MV-4-11 (cell line): ENCODE measurements at places on chromosomes 13 and 19.

DNA sequence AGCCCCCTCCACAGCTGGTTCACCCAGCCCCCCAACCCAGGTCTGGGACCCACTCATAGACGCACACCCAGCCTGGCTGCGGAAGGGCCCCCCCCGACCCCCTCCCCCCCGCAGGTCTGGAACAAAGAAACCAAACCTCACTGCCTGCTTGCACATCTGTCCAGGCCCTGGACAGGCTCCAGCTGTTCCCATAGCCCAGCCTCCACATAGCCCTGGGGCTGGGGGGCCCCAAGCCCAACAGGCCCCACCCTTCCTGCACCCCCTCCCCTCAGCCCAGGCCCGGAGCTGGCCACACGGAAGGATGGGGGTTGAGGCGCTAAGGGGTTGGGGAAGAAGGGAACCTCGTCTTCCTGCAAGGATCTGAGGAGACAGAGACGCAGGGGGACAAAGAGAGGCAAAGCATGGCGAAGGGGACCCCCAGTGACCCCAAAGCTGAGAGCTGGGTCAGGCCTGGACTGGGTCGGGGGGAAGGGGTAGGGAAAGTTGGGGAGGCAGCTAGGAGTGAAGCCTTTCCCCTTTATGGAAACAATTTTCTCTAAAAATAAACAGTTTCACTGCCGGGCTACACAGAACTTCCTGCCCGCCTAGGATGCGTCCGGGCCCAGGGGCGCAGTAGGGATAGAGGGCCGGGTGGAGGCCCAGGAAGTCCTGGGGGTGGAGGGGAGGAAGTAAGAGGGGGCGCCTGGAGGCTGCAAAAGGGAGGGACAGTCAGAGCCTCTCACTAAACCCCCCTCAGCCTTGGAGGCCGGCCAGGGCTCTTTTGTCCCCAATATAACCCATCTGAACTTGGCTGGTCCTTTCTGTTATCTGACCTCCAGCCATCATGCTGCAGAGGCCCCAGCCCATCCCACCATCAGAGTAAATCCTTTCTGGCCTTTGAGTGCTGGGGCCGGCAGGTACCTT lies 2.4 kb downstream of the KANK2 start:
- peak; percentile 44 for DNase-seq

- no peak for DNase-seq
Measured at GRCh38 chr13:93226065-93226622, 463 bp upstream of the GPC6 start.

- DNase-seq, result no peak
Measured at GRCh38 chr13:37869756-37870488, at the start of gene TRPC4. TSS of gene TRPC4 (minus strand) at chr13:37869772. CDS start at chr13:37783333, 86,439 bp downstream.

GRCh38 chr13:21171420-21171819 lies 4.9 kb downstream of the SKA3 start:
- DNase-seq, result no peak

DNA sequence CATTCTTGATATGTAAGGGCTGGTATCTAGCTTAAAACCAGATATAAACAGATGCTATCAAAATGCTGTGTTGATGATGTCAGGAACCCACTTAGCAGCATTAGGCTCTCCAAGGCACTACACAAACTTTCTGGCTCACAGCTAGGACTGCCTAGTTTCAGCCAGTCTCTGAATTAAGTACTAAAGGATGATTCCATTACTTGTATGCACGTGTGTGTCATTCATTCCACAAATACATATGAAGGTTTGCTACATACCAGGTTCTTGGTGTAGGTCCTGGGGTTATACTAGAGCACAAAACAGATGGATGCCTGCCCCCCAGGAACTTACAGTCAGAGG lies 151.5 kb downstream of the RGCC start:
- DNase-seq, result no peak

GRCh38 chr19:53511357-53511756 lies 26.6 kb upstream of the ZNF331 start:
- DNase-seq, result no peak

DNA sequence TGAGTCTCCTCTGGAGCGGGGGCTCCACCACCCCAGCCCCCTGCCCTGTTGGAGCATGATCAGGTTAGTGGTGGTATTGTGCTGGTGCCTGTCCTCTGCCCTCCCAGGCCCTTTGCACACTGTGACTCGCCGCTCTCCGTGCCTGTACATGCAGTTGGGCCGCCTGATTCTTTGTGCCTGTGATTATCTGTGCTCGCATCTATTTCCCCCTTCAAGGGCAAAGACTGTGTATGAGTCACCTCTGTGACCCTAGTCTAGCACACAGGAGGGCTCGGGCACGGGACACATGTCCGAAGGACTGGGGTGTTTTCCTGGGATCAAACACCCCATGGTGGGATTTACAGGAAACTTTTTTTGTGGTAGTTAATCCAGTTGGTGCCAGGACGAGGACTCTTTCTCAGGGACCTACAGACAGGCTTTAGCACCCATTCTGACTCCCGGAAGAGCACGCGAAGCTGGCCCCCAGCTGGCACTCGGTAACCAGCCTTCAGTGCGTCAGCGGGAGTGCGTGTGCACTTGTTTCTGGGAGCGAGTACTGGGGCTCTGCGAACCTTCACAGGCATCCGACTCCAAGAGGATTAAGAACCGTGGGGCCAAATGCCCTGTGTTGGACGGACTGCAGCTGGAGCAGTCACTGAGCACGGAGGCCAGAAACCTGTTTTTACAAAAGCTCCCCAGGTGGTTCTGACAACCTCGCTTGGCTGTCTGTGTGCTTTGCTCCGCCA lies 6.7 kb downstream of the PPP1R37 start:
- no peak for DNase-seq

- DNase-seq, result peak; percentile 8
Measured at GRCh38 chr19:9865732-9866501, 30.8 kb downstream of the PIN1 start.

GRCh38 chr19:29622166-29623070 lies 16.3 kb downstream of the POP4 start:
- DNase-seq, result peak; percentile 54

DNA sequence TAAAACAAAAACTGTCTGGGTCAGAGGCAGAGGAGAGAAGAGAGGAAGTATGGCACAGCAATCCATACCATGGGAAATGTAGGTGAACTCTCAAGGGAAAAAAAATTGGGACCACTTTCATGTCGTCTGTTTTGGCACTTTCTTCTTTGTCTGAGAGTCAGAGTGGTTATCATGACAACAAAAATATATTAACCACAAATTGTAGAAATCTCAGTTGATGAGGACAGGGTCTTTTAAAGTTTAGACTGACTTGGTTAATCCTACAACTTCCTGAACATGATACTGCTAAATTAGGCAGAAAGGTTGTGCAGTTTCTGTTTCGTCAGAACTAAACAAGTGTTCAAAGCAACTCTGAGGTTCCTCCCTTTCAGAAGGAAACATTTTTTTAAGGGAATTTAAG lies 15.2 kb downstream of the KLF5 start:
- peak; percentile 41 for DNase-seq

GRCh38 chr13:94481941-94482340 lies 2.5 kb upstream of the DCT start:
- DNase-seq, result peak; percentile 23

DNA sequence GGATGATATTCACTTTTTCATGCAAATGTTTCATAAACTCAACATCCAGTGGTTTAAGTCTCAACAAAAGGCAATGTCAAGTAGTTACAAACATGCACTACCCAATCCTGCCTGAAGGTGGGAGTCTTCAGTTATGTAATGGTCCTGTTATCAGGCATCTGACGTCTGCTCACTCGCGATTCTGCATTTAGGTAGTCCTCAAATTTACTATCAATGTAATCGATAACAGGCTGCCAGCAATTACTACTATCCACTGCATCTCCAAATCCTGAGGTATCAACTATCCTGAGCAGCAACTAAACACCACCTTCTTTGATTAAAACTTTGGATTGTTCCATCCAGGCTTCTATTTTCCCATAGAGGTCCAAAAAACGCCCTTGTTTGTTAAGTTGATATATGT lies 51.2 kb downstream of the NLRP12 start:
- peak; percentile 58 for DNase-seq

DNA sequence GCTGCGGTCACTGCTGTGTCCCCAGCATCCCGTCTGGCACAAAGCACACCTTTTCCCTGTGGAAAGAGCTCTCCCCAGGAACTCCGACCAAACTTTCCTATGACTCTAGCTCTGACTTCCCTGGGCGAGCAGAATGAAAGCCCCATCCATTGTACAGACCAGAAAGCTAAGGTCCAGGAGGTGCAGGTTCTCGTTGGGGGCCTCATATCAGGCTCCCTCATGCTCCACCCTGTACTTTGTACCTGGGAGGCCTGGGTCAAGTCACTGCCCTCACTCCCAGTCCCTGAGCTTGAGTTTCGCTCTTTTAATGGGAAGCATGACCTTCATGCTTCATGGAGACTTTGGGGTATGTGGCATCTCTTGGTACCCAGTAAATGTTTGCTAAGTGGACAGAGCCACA lies 18.4 kb downstream of the CYTH2 start:
- DNase-seq, result no peak

- no peak for DNase-seq
Measured at GRCh38 chr19:54422136-54422535, 6.9 kb downstream of the TTYH1 start.

GRCh38 chr13:114062754-114063153 lies 69.7 kb downstream of the RASA3 start:
- peak; percentile 97 for DNase-seq

DNA sequence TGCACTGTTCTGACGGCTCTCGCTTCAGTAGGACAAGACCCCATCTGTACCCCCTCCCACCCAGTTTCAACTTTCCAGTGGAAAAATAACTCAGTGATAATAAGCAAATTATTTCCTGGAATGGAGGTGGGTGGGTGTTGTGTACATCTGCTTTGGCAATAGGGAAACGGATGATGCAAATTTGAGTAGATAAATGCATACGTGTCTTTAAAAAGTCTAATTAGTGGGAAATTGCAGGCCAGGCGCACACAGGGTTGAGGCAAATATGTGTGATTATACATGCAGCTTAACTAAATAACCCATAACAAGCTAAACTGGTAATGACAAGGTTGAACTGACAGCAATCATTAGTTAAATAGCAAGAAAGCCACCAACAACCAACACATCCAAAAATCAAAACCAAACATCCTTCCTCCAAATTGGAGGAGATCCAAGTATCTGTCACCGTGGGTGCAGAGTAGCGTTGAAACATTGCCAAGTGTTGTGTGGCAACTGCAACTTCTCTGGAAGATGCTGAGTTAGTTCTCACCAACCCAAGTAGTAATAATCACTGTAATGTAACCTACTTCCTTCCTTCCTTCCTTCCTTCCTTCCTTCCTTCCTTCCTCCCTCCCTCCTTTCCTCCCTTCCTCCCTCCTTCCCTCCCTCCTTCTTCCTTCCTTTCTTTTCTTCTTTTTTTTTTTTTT lies 54.6 kb downstream of the TRPM4 start:
- peak; percentile 62 for DNase-seq

DNA sequence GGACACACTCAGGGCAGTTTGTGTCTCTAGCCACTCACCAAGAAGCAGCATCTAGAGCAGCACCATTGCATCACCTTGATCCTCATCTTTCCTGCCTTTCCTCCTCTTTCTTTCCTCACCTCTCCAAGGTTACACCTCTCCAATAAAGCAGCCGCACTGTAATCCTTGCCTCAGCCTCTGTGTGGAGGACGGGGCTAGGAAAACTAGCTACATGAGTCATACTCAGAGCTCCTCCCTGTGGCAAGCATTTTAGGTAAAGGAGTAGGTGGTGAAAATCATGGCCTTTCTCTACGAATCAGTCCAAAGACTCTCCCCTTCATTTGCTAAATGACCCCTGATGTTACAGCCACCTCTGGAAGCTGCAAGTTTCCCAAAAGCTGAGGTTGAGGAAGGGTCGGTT lies 108.9 kb downstream of the DNAJC15 start:
- DNase-seq, result no peak

DNA sequence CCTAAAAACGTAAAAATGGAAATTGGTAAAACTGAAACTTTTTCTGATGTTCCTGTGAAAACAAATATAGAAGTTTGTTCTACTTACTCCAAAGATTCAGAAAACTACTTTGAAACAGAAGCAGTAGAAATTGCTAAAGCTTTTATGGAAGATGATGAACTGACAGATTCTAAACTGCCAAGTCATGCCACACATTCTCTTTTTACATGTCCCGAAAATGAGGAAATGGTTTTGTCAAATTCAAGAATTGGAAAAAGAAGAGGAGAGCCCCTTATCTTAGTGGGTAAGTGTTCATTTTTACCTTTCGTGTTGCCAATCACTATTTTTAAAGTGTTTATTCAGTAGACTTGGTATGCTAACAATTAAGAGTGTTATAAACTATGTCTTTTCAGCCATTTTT lies 25.6 kb downstream of the BRCA2 start:
- peak; percentile 66 for DNase-seq

GRCh38 chr19:15810335-15810734 lies 5.1 kb downstream of the OR10H1 start:
- DNase-seq, result no peak

- no peak for DNase-seq
Measured at GRCh38 chr13:73861136-73861535, 273.1 kb downstream of the KLF12 start.

DNA sequence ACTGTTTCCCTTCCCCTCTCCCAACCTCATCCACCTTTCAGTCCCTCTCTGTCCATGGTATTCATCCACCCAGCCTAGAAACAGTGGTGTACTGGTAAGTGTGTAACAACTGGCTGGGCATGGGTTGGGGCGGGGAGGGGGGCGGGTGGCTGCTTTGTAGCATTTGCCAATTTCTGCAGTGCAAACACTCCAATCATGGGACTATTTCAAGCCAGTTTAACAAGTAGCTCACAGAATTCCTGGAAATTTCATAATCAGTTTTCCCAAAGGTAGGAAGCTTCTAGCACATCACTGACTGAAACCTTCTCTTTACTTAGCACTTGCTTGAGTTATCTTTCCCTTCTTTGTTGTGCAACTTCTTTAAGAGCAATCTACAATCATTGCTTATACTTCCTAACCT lies 100.8 kb upstream of the WASF3 start:
- DNase-seq, result no peak

DNA sequence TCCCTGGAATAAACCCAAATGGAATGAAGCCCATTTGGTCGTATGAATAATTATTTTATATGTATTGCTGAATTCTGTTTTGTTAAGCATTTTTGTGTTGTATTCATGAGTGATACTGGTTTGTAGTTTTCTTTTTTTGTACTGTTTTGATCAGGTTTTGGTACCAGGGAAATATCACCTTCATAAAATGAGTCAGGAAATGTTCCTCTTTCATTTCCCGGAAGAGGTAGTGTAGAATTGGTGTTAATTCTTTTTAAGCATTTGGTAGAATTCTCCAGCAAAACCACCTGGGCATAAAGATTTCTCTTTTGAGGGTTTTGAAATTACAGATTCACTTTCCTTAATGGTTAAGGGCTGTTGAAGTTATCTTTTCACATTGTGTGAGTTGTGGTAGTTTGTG lies 13.3 kb downstream of the SPATA13 start:
- no peak for DNase-seq
